Muscle of leg (tissue), 16 donors: ENCODE measurements at places on chromosomes 6 and 20. TPM values are rescaled to one million over a fixed set of nuclear protein-coding genes. Genes with fewer than 3 reads are reported as not detected.

The ADGRF5 gene
- 28.5 TPM for total RNA-seq

The NKAIN2 gene
- 2.5 TPM for total RNA-seq

The C2 gene
- total RNA-seq = 3.7 TPM

The SNAP91 gene
- 2.3 TPM for total RNA-seq

The OR2B6 gene
- 0.09 TPM for total RNA-seq

The GPSM3 gene
- total RNA-seq = 4.3 TPM

The SPINT3 gene
- not detected for total RNA-seq

The C6orf15 gene
- not detected for total RNA-seq

The FAM83D gene
- 5.7 TPM for total RNA-seq
